ENCODE measurements at places on chromosomes 16 and 17. TPM values are rescaled to one million over a fixed set of nuclear protein-coding genes. Genes with fewer than 3 reads are reported as not detected.

GRCh38 chr16:9033125-9033830 lies 58.2 kb upstream of the HAPSTR1 start:
- DNase-seq: peak; percentile 69

DNA sequence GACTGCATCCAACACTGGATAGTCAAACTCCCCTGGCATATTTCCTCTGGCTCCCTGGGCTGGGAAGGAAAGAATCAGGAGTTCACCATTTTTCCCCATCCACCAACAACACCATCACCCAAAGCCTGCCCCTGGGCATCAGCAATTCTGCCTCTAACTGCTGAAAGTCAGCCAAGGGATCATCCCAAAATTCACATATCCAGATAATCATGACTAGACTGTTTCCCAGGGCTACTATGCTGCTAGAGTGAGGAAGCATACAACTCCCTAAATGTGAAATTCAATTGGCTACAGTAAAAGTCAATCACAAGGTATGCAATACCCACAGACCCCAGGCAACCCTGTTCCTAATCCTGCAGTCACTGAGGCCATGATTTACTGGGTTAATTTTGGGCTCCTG lies 230.6 kb downstream of the C16orf95 start:
- no peak for DNase-seq

DNA sequence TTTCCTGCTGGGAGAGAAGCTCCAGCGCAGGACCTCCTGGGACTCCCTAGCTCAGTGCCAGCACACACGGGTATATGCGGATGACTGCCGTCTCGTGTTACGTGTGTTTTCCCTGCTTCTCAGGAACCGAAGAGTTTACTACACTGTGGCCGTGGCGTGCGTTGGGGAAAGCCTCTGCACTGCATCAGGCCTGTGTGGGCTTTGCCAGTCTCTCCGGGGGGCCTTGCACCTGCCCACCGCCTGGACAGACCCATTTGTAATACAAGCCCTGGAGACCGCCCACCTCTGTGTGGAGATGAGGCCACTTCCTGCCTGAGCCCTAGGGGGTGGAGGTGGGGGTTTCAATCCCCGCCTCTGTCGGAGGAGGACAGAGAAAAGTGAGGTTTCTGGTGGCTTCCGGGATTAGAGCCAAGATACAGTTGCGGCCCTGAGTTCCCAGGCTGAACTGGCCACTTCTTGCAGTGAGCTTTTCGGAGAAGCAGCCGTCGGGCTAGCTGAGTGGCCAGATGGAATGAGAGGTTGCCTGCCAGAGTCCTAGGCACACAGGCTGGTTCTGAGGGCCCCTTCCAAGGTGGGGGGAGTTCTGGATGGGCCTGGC lies 43.4 kb upstream of the GSE1 start:
- DNase-seq: no peak

DNA sequence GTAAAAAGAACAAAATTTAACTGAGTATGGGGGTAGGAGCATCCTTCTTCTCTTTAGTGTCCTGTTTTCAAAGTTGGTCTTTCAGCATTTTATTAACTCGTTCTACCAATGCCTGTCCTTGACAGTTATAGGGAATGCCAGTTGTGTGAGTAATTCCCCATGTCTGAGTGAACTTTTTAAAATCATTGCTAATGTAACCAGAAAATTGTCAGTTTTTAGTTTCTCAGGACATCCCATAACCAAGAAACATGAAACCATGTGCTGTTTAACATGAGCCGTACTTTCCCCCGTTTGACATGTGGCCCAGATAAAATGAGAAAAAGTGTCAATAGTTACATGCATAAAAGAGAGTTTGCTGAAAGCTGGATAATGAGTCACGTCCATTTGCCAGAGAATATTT lies 71.4 kb upstream of the ARL4D start:
- DNase-seq: no peak

- DNase-seq: no peak
Measured at GRCh38 chr17:37492167-37492566, 2.5 kb downstream of the DUSP14 start.

GRCh38 chr17:35390663-35391062 lies 17.2 kb upstream of the SLFN11 start:
- DNase-seq: no peak

Gene SLC12A3
- total RNA-seq: not detected

Data from colonic mucosa (tissue), 4 donors.